ENCODE measurements at places on chromosomes 6 and 20. TPM values are rescaled to one million over a fixed set of nuclear protein-coding genes. Genes with fewer than 3 reads are reported as not detected.

CRISP2 gene
- not detected for total RNA-seq

DNA sequence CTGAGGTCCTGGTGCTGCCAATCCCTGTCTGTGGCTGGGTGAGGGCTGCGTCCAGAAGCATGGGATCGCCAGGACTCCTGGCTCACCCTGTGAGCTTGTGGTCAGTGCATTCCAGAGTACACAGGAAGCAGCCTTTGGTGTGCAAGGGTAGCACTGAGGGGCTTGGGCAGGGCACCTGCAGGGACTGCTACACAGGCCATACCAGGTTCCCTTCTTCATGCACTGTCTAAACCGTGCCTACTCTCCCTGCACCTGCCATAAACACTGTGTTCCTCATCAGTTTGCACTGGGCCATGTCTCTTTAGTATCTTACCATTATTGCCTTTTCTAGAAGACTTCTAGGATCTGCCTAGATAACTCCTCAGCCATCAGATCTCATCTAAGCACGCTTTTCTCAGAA lies 72.8 kb upstream of the NKX2-2 start:
- peaks cover 7% of the 10 kb centered on the region for H3K27me3 ChIP-seq
- H3K4me1 ChIP-seq = no peaks in the 10 kb centered on the region
- no peak for DNase-seq
- no peak overlapping the region for H3K4me3 ChIP-seq

- no peak overlapping the region for H3K4me3 ChIP-seq
- no peaks in the 10 kb centered on the region for H3K4me1 ChIP-seq
- no peak overlapping the region for H3K27ac ChIP-seq
- no peaks in the 10 kb centered on the region for H3K36me3 ChIP-seq
- no peak for DNase-seq
- H3K27me3 ChIP-seq = no peaks in the 10 kb centered on the region
Observed at GRCh38 chr6:70270287-70271005, 32.4 kb downstream of the COL9A1 start.

DNA sequence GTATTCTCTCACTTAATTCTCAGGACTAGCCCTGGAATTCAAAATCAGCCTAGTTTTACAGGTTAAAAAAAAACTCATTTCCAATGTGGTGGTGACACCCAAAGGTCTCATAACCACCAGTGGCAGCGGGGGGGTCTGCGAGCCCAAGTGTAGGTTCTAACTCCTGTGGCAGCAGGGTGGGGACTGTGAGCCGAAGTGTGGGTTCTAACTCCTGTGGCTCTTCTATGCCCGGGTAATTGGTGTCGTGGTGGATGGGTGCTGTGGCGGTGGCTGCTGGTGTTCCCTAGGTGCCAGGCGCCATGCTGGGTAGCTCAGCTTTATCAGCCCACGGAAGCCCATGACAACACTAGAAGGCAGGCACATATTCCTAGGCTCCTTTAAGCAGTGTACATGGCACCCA lies 4.9 kb upstream of the ANKRD60 start:
- no peaks in the 10 kb centered on the region for H3K36me3 ChIP-seq
- no peak for DNase-seq
- H3K27ac ChIP-seq = no peak overlapping the region
- peaks cover 8% of the 10 kb centered on the region for H3K27me3 ChIP-seq
- H3K4me3 ChIP-seq = no peak overlapping the region

DNA sequence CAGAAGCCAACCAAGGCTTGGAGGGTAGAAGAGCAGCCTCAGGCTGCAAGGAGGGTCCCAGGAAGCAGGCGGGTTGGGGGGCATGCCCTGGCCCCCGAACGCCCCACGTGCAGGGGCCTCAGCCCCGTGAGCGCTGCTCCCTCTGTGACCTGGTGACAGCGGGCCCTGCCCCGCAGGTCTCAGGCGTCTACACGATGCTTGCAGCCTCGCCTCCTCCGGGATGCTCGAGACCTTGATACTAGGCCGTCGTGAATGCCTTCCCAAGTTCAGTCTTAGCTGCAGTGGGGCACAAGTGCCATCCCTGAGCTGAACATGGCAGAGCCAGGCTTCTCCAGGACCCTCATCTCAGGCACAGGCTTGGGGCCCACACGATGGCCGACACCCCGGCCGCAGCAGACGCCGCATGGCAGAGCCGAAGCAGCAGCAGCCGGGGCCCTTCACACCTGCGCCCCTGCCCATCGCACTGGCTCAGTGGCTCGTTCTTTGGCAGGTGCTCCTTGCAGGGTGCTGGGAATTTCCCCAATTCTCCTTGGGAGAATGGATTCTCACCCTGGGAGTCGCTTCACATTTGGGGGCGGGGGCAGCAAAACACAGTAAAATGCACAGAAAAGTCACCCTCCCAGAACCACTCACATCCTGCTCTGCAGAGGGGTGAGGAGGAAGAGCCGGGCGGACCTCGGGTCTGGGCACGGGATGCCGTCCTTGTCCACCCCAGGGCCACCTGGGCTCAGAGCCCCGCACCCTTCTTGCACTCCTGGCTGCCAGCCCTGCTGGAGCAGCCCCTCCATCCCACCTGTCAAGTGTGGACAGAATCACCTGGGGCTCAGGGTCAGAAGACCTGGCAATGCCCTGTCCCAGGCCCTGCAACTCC lies 161.8 kb downstream of the DLL1 start:
- no peak for DNase-seq
- no peaks in the 10 kb centered on the region for H3K36me3 ChIP-seq
- no peaks in the 10 kb centered on the region for H3K4me1 ChIP-seq

- H3K4me1 ChIP-seq = peaks cover 8% of the 10 kb centered on the region
- H3K27me3 ChIP-seq = no peaks in the 10 kb centered on the region
Observed at GRCh38 chr6:36418558-36418957, 24.1 kb downstream of the PXT1 start.

DNA sequence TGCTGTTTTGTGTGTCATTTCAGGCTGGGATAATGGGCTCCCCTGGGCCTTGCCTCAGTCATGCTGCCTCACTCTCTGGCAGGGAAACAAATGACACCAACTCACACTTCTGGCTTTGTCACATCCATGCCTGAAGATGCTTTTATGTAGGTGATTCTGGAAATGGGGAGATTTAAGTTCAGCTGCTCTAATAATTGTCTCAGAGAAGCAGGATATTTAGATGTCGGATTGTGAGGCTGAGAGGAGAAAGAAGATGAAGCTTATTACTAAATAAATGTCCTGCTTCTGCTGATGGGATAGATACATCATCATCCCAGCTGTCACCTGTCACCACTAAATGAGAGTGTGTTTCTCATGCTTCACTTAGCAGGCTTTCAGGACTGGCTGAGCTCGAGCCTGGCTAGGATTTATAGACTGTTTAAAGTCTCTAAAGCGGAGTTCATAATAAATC lies 480.2 kb upstream of the SPTLC3 start:
- no peaks in the 10 kb centered on the region for H3K4me1 ChIP-seq
- H3K27me3 ChIP-seq = no peaks in the 10 kb centered on the region
- H3K27ac ChIP-seq = no peak overlapping the region
- DNase-seq = no peak

- H3K4me3 ChIP-seq = no peak overlapping the region
- no peak overlapping the region for H3K27ac ChIP-seq
- no peak for DNase-seq
- no peaks in the 10 kb centered on the region for H3K36me3 ChIP-seq
- no peaks in the 10 kb centered on the region for H3K27me3 ChIP-seq
Observed at GRCh38 chr20:1281279-1282057, 15.4 kb downstream of the SNPH start.

- H3K4me3 ChIP-seq = no peak overlapping the region
- H3K27me3 ChIP-seq = peaks cover 7% of the 10 kb centered on the region
- no peak for DNase-seq
Observed at GRCh38 chr20:642398-643174, 10.4 kb downstream of the SRXN1 start.

GPR63 gene
- total RNA-seq = 1.6 TPM

DNA sequence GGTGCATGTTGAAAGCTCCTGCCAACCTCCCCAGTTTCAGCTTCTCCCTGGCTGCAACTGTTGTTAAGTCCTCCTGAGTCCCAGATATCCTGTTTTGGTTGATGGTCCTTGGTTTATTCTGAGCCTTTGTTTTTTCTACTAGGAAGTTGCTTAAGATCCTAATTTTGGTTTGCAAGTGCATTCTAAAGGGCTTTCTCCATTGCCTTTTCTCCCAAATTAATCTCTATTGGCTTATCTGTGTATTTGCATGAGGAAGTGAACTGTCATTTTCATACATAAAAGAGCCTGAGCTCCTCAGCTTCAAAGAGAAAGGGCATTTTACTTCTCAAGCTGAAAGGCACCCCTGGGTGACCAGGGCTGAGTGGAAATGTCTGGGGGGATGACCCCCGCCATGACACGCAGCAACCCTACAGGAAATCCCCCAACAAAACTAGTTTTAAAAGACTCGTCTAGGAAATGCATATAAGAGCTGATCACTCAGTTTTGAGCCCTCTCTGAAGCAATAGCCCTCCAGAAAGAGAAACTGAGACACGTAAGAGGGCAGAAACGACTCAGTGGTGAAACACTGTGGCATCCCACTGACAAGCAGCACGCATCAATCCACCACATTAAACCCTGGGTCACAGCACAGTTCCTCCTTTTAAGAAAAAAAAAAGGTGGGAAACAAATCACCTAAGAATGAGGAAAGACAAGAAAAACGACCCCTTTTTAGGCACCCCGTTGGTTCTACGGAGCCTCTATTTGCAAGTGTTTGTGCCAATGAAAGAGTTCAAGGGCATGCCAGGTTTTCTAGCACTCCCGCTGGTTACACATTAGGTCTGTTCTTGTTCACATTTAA lies 140.9 kb downstream of the THBS2 start:
- no peak overlapping the region for H3K4me3 ChIP-seq

LINC00237 gene
- not detected for total RNA-seq
